Glomerular endothelial cell (primary cell): ENCODE measurements at places on chromosomes 1 and 21.

DNA sequence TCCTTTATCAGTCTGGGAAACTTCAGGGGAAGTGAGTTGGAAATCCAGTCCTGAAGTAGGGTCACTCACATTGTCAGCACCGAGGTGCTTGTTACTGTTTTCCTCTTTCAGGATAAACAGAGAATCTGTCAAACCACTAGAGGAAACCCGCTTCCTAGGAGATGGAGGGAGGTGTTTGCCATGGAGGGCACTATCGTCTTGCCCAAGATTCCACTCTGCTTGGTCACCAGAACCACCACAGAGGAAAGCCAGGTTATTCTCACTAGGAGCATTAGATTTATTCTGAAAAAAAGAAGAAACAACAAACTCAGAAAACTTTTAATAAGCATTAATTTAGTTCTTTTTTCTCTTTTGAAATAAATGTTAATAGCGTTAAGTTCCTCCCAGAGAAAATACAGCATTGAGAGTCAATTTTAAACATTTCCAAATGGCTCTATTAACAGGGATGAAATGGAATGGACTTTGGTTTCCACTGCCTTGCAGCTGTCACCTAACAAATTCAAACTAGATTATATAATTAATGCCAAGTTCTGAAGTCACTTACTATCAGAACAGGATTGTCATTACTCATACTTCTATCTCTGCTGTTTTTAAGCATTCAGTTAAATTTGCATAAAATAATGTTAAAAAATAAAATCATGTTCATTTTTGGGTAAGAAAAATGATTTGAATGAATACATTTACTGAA, 242.8 kb downstream of the CRB1 start:
- no peak for DNase-seq

DNA sequence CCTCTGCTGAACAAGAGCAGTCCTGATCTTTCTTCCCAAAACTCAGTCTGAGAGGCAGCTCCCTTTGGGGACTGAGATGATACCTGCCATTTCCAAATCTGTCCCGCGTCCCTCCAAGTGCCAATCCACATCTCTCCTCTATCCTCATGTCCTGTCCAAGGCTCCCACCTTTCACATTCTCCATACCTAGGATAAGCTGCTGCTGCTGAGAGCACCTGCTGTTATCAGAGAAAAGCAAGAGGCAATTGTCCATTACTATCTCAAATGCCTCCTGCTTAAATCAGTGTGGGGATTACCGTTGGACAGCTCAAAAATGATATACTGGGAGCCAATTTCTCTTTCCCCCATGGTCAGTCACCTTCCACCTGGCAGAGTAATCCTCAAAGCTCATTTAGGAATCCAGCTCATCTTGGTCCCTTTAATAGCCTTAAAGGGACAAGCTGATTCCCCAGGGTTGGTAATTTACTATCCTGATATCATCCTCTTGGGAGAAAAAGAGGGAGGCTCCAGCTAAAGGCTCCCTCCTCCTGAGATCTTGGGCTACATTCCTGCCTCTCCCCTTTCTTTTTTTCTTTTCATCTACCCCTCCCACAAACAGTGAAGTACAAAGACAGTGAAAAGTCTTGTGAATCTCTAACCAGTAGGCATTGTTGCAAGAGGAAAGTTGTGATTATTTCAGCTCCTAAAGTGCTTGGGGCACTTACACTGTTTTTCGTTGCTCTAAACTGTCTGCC, 278.1 kb upstream of the CAMK1G start:
- no peak for DNase-seq

DNA sequence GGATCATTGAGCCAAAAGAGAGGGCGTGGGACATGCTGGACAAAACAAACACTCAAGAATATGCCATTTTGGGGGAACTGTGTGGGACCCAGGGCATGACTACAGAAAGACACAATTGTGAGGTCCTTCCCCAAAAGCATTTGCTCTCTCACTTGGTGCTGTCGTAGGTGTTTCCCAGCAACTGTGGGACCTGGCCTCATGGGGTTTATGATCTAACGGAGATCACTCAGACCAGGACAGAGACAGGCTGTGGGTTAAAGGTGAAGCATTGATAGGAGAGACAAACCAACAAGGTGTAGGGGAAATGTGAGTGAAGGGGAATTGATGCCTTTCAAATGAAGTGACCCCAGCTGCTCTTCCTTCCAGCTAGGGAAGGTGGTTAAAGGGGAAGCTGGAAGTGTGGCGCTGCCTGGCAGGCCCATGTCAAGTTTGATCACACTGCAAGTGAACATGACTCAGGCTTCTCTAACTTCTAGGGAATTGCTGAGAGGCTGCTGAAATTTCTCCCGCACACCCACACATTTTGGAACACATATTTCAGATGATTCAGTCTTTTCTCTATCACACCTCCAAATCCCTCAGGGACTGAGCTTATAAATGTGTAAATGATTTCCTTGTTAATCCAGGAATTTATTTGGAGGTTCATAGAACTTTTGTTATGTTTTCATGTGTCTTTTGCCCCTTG, 30.2 kb downstream of the TRAF5 start:
- DNase-seq = no peak

DNA sequence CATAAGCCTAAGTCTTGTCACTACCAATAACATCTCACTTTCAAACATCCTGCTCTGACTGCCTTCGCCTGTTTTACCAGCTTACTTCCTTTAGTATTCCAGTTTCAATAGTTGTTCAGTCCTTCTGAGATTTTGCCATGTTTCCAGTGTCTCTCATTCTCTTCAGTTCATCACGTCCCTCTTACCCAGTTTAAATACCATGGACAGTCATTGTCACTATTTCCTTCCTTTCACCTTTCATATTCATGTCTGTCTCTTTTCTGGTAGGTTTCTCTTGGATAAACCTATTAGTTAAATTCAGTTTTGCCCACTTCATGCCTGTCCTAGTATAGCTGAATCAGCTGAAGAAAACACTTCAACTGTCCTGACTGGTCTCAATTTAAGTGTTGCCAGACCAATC, 5.9 kb downstream of the ATF6 start:
- DNase-seq = no peak

DNA sequence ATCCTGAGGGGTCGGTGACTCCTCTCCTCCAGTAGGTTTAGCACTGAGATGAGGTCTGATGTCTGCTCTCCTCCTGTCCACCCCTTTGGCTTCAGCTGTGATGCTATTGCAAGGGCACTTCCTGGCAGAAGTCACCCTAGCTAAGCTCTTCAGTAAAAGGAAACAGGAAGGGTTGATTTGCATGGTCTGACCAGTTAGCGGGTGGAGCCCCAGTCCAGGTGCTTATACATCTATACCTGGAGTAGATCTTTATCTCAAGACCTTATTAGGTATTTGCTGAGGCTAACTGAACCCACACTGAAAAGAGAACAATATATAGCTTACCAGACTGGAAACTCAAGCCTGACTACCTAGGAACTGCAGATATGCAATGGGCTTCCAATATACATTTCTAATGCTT, 28.9 kb upstream of the NFASC start:
- DNase-seq = no peak

DNA sequence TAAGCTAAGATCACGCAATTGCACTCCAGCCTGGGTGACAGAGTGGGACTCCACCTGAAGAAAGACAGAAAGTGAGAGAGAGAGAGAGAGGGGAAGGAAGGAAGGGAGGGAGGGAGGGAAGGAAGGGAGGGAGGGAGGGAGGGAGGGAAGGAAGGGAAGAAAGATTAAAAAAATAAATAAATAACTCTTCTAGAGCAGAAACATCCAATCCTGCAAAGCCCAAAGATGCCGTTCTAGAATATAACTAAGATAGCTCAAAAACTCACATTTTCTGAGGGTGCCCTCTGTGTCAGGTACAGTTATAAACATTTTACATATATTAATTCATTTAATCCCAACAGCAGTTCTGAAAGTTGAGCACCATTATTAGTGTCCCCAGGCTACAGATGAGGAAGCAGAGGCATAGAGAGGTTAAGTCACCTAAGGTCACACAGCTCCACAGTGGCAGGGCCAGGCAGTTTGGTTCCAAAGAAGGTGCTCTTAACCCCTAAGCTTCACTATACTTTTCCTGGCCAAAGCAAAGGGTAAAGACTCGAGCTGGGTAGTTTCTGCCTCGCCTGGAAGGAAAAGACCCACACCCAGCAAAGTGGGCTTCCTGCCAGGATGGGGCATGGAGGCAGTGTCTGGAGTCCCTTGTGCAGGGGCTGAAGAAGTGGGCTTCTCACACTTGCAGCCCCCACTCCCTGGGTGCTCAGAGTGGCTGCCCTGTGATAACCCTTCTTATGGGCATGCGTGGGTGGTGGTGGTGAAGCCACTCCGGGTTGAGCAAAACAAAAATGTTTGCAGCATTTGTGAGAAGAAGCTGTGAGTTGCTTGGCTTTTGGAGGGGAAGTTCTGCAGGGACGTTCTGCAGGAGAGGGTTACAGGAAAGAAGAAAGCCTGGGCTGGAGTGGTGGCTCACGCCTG, 7.9 kb upstream of the PIK3CD start:
- no peak for DNase-seq

GRCh38 chr1:160194737-160195059, 4.3 kb downstream of the CASQ1 start:
- no peak for DNase-seq

DNA sequence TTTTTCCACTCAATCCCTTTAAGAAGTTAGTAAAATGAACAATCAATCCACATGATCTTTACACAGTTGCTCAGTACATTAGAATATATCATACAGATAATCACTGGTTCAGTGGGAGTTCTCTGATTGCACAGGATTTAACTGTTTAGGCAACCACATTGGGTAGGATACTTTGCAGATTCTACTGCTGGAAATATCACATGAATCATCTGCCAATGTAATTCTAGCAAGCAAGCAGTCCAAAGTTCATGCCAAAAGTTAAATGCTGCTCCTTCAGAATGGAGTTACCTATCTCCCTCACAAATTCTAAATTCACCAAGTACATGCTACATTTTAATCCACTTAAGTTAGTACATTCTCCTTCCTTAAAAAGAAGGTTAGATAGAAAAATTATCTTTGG, 52.4 kb downstream of the NEGR1 start:
- no peak for DNase-seq

DNA sequence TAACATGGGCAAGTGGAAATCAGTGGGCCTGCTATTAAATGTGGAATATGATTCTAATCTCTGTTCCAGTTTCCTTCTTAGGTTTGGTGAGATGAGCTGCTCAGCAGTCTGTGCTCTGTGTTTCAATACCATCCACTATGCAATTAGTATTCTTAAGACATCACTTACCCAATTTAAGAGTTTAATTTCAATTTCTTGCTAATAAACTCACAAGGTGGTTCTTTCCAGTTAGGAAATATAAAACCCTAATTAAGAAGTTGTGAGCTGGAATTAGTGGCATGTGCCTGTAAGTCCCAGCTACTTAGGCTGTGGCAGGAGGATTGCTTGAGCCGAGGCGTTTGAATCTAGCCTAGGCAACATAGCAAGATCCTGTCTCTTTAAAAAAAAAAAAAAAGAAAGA, 51.7 kb downstream of the MPZL1 start:
- no peak for DNase-seq

GRCh38 chr1:214917081-214917635, 165.4 kb upstream of the KCNK2 start:
- DNase-seq = no peak

- no peak for DNase-seq
These were observed 150.6 kb downstream of the MRPL39 start for GRCh38 chr21:25456672-25457071.

DNA sequence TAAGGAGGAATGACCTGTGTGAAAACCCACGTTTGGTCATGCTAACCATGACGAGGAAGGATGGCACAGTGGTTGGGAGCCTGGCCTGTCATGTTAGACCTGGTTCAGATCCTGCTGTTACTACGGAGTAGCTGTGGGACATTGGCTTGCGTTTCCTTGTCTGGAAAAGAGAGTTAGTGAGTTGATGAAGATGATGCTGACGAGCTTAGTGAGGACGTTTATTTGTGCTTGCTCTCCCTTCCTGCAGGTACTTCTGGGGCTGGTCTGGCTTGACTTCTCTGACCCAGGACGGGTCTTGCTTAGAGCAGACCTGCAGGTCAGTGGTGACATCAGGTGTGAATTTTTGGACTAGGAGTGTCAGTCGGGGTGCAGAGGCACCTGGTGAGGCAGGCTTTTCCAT, 14.7 kb downstream of the GALNT2 start:
- no peak for DNase-seq

GRCh38 chr1:94090761-94091160, 30.2 kb downstream of the ABCA4 start:
- no peak for DNase-seq

GRCh38 chr1:201917362-201918033, 28.8 kb downstream of the SHISA4 start:
- DNase-seq = peak; percentile 64

GRCh38 chr1:226737819-226738420, 1.2 kb downstream of the ITPKB start:
- DNase-seq = no peak

- no peak for DNase-seq
These were observed 27.1 kb upstream of the MTF2 start for GRCh38 chr1:93051961-93052360.

DNA sequence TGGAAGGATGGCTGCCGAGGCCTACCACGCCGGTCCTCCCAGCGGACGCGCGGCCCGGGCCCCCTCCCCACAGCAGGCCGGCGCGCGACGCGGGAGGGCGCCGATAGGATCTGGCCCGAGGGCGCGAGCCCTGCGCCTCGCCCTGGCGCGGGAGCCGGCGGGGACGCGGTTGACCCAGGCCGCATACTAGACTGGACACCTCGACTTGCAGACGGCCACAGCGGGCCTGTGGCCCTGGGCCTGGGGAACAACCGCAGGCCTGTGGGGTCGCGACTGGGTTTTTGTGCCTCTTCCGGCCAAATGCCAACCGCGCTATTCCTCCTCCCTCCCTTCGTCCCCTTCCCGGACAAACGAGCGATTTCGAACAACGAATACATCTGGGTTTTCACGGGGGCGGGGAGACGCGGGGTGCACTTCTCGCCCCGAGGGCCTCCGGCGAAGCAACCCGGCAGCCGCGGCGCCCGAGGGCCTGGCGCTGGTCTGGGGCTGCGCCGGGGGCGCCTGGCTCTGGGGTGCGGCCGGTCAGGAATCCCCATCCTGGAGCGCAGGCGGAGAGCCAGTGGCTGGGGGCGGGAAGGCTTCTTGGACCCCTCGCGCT, 2.4 kb downstream of the NHLH2 start:
- DNase-seq = no peak

DNA sequence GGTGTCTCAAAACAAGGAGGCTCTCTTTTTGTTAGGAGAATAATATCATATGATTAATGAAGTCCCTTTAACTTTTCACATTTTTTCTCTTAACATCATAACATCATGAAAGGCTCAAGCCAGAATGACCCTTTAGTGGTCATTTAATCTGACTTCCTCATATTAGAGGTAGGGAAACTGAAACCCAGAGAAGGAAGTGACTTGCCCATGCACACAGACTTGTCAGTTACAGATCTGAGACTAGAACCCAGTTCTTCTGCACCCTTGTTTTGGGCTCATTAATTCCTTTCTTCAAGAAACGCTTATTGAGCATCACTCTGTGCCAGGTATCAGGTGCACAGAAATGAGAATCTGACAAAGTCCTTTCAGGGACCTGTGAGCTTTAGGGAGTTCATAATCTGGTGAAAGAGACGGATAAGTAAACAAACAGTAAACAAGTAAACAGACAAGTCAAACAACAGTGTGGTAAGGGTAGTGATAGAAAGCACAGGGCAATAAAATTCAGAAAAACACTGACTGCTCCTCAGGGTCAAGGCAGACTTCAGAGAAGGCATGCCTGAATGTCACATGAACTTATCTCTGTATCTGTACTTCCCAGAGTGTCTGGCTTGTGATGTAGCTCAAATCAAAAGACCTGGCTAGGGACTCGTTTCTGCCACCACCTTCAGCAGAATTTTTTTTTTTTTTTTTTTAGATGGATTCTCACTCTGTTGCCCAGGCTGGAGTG, 38.3 kb upstream of the OSBPL9 start:
- DNase-seq = no peak
